ENCODE measurements at places on chromosomes 13 and 19.

DNA sequence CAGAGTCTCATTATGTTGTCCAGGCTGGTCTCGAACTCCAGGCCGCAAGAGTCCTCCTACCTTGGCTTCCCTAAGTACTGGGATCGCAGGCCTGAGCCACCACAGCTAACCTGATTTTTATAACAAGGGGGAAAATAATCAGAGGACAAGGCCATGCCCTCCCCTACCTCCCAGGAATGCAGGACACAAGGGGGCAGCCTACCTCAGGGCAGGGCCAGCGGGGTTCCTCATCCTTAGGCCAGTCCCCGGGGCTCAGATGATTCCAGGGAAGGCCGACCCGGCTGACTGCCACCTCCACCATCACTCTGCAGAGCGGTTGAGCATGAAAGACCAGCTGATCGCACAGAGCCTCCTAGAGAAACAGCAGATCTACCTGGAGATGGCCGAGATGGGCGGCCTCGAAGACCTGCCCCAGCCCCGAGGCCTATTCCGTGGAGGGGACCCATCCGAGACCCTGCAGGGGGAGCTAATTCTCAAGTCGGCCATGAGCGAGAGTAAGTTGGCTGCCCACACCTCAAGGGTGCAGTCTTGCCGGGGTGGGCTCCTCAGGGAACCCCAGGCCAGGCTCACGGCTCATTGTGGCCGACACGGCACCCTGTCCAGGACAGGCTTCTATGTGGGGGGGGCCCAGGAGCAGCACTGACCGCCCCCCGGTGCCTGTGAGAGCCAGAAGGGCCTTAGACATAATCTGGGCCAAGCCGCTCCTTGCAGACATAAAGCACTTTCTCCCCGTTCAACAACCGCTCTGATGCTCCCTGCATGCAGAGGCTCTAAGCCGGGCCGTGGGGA is 26.8 kb downstream of the PEX11G start:
- DNase-seq: no peak

GRCh38 chr13:104648291-104648690 is 1582.1 kb upstream of the SLC10A2 start:
- no peak for DNase-seq

DNA sequence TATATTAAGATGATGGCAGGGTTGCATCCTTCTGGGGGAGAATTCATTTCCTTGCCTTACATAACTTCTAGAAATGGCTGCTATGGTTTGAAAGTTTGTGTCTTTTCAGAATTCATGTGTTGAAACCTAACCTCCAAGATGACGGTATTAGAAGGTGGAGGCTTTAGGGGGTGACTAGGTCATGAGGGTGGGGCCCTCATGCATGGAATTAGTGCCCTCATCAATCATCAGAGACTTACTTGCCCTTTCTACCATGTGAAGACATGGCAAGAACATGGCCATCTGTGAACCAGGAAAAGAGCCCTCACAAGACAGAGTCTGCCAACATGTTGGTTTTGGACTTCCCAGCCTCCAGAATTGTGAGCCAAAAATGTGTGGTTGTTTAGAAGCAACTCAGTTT is 14.8 kb upstream of the FCER2 start:
- no peak for DNase-seq

GRCh38 chr13:111906306-111906705 is 160.6 kb upstream of the SOX1 start:
- no peak for DNase-seq

DNA sequence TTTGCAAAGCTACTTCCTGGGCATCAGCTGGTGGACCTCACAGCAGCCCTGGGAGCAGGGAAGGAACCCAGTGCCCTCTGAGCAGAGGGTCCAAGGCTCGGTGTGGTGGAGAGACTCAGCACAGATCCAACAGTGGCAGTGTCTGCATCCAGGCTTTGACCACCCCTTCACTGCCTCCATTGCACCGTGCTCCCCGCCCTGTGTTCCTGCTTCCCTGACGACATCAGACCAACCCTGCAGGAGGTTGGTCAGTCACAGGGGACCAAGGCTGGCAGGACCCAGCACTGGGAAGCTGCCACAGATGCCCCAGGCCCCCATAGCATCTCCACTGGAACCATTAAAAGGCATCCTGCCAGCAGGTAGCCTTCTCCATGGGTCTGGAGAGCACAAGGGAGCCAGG is 7.8 kb upstream of the VSTM2B start:
- no peak for DNase-seq

DNA sequence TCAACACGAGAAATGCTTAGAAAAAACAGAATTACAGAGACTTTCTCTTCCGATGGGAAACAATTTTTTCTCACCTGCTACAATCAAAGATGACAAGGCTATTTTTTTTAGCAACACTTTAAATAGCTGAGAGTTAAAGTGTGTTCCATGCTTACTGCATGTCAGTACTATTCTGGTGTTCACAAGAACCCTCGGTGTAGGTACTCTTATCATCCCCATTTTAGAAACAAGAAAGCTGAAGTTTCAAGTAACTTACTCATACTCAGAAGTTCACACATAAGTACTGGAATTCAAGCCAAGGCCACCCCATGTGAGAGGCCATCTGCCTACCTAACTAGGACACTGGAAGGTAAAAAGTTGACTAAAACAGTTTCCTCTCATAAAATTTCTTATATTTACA is 9.0 kb upstream of the TNFRSF19 start:
- DNase-seq: no peak

GRCh38 chr19:52653161-52653560 is 15.0 kb upstream of the ZNF83 start:
- no peak for DNase-seq
